ENCODE measurements at places on chromosomes 3 and 15.

GRCh38 chr15:66735909-66736305, 33.9 kb downstream of the SMAD6 start:
- peak; percentile 64 for DNase-seq

GRCh38 chr3:11699083-11699427, 55.3 kb upstream of the VGLL4 start:
- no peak for DNase-seq

DNA sequence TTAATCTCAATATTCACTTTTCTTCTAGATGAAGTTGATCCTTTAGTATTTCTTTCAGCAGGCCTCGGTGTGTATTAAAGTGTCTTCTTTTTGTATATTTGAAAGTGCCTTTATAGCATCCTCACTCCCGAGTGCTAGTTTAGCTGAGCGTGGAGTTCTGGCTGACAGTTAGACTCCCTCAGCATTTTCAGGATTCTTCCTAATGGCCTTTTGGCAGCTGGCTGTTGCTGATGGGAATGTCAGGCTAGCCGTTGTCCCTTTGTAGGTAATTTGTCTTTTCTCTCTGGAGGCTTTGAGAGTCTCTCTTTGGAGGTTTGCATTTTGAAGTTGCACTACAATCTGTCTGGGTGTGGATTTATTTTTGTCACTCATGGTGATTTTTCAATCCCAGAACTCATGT, 94.4 kb downstream of the SRGAP3 start:
- DNase-seq: no peak

DNA sequence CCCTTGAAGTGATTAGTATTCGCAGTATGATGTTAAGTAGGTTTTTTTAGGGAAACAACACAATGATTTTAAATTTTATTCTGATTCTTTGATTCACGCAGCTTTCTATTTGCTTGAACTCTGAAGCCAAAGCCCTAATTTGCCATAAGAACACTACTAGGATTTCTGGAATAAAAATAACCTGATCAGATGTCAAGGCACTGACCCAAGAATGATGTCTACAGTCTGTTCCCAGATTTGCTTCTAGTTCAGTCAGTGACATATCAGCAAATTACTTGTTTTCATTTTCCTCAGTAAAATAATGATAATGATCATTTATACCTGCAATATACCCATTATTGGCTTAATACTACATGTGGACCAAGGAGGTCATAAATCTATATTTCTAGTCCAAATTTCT, 179.5 kb upstream of the EIF1B start:
- no peak for DNase-seq

GRCh38 chr15:42284551-42284950, 11.3 kb upstream of the TMEM87A start:
- no peak for DNase-seq

GRCh38 chr15:74799255-74799855, 13.3 kb upstream of the LMAN1L start:
- no peak for DNase-seq

- DNase-seq: no peak
Observed at GRCh38 chr3:18635215-18635614, 210.1 kb upstream of the SATB1 start.

DNA sequence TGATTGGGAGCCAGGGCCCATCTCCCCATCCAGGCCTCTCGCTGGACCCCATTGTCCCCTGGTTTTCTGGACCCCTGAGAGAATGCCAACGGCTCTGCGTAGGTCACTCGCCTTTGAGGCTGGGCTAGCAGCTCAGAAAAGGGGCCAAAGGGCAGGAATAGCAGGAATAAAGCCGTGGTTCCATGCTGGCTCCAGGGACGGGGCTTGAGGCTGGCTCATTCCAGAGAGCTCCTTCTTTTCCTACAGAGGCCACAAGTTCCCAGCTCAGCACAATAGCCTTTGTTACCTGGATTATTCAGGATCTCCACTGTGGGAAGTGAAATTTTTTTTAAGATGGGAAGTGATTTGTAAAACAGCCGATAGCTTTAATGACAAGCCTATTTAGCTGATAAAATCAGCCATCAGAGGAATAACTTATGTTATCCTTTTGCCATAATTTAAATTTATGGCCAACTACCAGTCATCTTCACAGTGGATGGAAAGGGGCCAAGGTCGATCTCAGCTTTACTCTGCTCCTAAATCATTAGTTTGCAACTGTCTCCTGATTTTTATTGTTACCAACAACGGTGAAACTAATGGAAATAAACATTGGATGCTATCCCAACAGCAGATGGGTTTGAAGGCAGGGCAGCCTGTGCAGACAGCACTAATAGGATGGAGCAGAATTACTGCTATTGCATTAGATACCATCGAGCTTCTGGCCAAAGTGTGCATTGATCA, 124.3 kb downstream of the TMEM266 start:
- DNase-seq: no peak

- DNase-seq: no peak
Observed at GRCh38 chr3:152591515-152591914, 243.4 kb upstream of the P2RY1 start.

DNA sequence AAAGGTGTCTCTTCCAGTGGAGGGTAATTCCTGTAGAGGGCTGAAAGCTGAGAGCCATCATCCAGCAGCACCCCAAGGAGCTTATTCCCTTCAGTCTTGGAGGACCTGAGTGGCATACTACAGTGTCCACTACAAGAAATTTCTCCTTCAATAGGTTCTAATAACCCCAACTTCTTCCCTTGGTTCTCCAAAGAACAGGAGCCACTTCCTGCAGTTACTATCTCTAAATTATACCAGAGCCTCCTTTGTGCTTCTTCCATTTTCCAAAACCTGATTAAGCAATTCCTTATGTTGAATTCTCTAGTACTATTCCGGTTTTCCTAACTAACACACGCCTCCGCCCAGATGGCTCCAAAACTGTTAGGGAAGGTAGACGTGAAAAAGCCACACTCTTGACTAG, 50.4 kb downstream of the DCLK3 start:
- DNase-seq: no peak

GRCh38 chr15:80967991-80968510, 21.6 kb downstream of the MESD start:
- no peak for DNase-seq

Measured in left cardiac atrium (tissue), 4 donors.